Type B pancreatic cell (in vitro differentiated cells): ENCODE measurements at places on chromosomes 2 and 18.

- no peak for DNase-seq
Measured at GRCh38 chr2:35864141-35864540, 491.4 kb upstream of the CRIM1 start.

DNA sequence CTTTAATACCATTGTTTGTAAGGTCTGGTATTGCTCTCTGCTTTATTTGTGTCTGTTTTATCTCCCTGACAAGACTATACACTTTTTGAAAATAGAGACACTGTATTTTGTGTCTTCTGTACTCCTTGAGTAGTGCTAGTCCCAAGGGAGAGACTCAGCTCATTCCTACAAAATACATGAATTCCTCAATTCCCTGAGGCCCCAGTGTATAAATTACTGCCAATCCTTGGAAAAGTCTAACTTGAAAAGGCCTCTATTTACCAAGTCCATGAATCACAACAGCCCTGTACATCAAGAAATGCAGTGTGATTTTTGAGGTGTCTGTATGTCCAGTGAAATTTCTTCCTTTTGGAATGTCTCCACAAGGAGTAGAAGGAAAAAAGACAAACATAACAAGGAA lies 34.9 kb upstream of the NEDD4L start:
- DNase-seq: no peak

GRCh38 chr2:216047397-216047796 lies 34.0 kb upstream of the MREG start:
- DNase-seq: no peak

DNA sequence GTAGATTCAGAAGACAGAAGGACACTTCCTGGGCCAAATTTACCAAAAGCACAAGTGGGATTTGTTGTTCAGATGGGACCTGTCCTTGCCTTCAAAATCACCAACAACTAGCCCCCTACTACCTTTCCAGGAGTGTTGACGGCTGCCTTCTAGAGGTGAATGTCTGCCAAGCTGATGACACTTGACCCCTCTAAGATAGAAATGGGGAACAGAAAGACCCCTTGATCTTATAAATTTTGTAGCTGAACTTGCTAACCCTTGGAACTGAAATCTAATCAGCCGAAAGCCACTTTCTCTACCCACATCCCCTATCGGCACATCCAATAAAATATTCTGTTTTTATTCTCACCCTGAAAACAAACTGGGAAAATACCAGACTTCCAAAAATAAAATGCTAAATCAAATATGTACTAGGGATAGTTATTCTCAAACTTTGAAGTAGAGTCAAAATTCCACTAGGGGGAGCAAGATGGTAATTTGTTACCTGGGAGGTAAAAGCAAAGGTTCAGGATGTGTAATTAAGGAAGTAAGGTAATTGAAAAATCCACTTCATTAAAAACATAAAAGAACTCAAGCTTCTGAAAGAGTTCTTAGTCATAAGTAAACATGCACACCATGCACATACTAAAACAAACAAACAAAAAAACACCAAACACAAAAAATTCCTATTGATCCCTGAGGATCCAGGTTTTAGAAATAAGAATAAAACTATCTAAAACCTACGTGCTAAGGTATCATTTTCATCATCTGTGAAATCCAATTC lies 119.2 kb downstream of the ANKRD44 start:
- DNase-seq: no peak
